ENCODE measurements at places on chromosomes 5 and 9.

GRCh38 chr9:122379340-122379739 lies 8.5 kb downstream of the PTGS1 start:
- no peak for DNase-seq

GRCh38 chr9:90219548-90220118 lies 423.0 kb downstream of the DIRAS2 start:
- DNase-seq, result peak; percentile 35

DNA sequence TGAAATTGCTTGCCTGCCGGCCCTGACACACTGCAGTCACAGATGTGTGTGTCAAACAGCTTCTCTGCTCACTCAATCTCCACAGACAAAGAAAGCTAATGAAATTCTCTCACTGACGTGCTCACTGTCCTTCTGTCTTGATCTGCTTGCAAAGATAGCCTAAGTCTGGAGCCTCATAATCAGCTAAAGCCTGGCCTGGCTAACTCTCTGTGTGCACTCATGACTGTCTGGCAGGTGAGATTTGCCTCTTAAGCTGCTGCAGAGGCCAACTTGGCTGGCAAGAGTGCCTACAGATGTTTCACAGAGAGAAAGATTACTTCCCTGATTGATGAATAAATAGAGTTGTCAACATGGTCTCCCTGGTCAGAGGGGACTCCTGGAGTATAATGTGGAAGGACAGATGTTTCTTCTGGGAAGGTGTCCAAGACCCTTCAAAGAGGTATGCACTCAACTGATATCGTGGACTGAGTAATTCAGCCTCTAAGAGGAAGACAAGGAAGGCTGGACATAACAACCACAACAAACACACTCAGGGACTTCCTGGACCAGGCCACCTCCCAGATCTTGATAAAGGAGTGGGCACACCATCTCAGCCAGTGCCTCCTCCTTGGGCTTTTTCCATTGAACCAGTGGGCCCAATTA lies 362.0 kb downstream of the SPOCK1 start:
- DNase-seq, result no peak

DNA sequence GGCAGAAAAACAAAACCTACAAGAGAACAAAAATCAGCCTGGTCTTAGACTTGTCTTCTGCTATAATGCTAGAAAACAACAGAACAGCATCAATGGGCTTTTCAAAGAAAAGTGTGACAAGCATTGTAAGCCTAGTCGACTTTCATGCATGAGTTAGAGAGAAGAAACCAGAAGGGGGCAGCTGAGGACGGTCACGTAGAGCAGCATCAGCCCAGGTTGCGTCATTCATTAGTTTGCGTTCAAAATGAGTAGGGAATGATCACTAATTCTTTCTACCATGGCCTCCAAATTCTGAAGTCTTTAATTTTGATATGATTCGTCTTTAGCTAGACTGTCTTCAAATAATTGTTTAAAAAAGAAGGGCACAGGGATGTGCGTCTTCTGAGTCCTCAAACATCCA lies 4.7 kb upstream of the ISCA1 start:
- DNase-seq, result peak; percentile 50
